ENCODE measurements at places on chromosomes 12 and 14. TPM values are rescaled to one million over a fixed set of nuclear protein-coding genes. Genes with fewer than 3 reads are reported as not detected.

DIO2 gene
- total RNA-seq, result not detected

CLEC6A gene
- total RNA-seq, result not detected

MGST1 gene
- not detected for total RNA-seq

RASSF8 gene
- 12.8 TPM for total RNA-seq

SYT1 gene
- not detected for total RNA-seq

DNA sequence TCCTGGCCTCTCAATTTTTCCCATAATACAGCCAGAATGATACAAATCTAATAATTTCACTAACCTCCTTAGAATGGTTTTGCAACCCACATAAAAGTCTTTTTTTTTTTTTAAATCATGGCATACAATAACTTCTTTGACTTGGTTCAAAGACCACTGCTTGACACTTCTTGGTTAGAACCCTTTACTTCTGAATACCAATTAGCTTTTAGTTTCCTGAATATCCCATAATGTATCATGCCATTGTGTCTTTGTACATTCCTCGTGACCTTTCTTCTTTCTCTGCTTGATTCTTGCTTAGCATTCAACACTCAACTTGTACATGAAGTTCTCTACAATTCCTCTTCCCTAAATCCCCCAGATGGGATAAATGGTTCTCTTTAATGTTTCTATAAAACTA, 19.3 kb downstream of the KLHL28 start:
- no peaks in the 10 kb centered on the region for H3K27me3 ChIP-seq
- H3K4me1 ChIP-seq, result peaks cover 22% of the 10 kb centered on the region
- peaks cover 59% of the 10 kb centered on the region for H3K36me3 ChIP-seq
- H3K27ac ChIP-seq, result peak overlapping the region; percentile 87
- H3K4me3 ChIP-seq, result no peak overlapping the region
- DNase-seq, result no peak

DNA sequence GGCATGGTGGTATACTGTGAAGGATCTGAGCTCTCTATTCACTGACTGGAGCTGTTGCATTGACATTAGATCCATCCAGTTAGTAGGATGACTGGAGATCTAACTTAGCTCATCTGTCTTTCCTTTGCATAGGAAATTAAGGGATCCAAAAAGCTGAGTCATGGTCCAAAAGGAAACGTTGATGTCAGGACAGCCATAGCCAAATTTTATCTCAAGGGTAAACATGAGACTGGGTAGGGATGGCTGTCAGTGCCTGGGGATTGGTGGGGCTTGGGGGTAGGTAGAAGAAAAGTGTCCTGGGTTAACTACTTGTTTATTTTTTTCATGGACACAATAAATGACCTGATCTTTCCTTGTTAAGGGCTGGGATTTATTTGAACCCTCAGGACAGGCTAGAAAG, 4.6 kb downstream of the FAM177A1 start:
- peaks cover 7% of the 10 kb centered on the region for H3K36me3 ChIP-seq
- H3K27ac ChIP-seq, result peak overlapping the region; percentile 38
- H3K27me3 ChIP-seq, result no peaks in the 10 kb centered on the region
- no peak for DNase-seq
- no peak overlapping the region for H3K4me3 ChIP-seq

DNA sequence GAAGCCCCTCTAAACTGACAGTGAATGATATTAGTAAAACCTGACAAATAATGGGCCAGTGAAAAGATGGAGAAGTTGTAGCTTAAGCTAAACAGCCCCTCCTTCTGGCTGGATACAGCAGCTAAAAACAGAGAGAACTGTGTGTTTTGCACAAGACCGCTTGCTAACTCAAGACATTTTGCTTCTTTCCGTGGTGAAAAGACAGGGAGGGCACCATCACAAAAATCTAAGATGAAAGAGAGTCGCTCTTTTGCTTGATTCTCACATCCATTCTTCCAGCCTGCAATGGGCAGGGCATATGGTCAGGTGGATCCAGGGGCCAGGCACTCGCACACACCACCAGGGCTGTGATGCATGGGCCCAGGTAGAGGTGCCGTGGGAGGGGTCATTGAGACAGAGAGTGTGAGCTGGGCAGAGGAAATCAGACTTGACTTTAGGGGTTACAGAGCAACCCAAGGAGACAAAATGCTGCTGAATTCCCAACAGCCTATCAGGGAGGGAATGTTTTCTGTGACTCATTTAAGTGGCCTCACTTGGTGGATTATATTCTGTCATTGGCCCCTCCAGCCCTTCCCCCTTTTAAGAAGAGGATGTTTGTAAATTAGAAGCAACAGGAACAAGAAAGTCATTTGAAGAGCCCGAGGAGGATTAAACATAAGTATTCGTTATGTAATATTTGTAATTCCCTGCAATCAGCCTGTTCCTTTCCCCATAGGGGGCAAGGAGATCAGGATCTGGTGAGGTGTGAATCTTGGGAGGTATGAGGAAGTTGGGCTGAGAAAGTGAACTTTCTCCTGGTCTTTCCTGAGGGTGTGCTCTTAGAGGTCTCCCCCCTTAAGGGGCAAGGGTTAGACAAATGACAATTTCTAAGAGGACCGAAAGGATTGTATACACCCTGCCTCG, 12.3 kb downstream of the EMP1 start:
- DNase-seq, result no peak
- H3K36me3 ChIP-seq, result no peaks in the 10 kb centered on the region
- no peak overlapping the region for H3K4me3 ChIP-seq
- H3K27me3 ChIP-seq, result no peaks in the 10 kb centered on the region
- H3K27ac ChIP-seq, result no peak overlapping the region

- no peaks in the 10 kb centered on the region for H3K36me3 ChIP-seq
- DNase-seq, result no peak
- no peak overlapping the region for H3K4me3 ChIP-seq
- no peaks in the 10 kb centered on the region for H3K4me1 ChIP-seq
- no peak overlapping the region for H3K27ac ChIP-seq
Observed at GRCh38 chr12:32902287-32902997, 5.9 kb upstream of the PKP2 start.

GRCh38 chr12:85804663-85805062, 31.5 kb downstream of the RASSF9 start:
- H3K4me1 ChIP-seq, result no peaks in the 10 kb centered on the region
- H3K4me3 ChIP-seq, result no peak overlapping the region
- H3K36me3 ChIP-seq, result no peaks in the 10 kb centered on the region
- H3K27ac ChIP-seq, result no peak overlapping the region

DNA sequence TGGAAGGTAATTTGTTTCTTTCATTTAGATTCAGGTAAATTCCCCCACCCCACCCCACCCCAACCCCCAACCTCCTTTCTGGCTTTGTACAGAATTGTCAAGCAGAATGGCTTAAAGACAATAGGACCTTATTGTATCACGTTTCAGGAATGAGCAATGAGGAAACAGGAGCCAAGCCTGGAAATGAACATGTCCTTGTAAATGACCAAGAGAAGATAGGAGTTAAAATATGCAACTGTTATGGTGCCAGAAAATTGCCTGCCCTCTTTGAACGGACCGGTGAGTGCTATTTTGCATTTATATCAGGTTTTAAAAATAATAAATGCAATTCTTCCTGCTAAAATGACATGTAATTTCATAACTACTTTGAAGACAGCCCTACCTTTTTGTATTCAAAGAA, 141.6 kb upstream of the PELI2 start:
- DNase-seq, result no peak
- no peaks in the 10 kb centered on the region for H3K27me3 ChIP-seq
- H3K36me3 ChIP-seq, result peaks cover 4% of the 10 kb centered on the region
- H3K4me3 ChIP-seq, result no peak overlapping the region
- peaks cover 7% of the 10 kb centered on the region for H3K4me1 ChIP-seq

- peak; percentile 15 for DNase-seq
- peak overlapping the region; percentile 20 for H3K27ac ChIP-seq
- peaks cover 22% of the 10 kb centered on the region for H3K4me1 ChIP-seq
- no peaks in the 10 kb centered on the region for H3K27me3 ChIP-seq
- no peaks in the 10 kb centered on the region for H3K36me3 ChIP-seq
Observed at GRCh38 chr12:116818341-116818856, 62.8 kb downstream of the HRK start.

DNA sequence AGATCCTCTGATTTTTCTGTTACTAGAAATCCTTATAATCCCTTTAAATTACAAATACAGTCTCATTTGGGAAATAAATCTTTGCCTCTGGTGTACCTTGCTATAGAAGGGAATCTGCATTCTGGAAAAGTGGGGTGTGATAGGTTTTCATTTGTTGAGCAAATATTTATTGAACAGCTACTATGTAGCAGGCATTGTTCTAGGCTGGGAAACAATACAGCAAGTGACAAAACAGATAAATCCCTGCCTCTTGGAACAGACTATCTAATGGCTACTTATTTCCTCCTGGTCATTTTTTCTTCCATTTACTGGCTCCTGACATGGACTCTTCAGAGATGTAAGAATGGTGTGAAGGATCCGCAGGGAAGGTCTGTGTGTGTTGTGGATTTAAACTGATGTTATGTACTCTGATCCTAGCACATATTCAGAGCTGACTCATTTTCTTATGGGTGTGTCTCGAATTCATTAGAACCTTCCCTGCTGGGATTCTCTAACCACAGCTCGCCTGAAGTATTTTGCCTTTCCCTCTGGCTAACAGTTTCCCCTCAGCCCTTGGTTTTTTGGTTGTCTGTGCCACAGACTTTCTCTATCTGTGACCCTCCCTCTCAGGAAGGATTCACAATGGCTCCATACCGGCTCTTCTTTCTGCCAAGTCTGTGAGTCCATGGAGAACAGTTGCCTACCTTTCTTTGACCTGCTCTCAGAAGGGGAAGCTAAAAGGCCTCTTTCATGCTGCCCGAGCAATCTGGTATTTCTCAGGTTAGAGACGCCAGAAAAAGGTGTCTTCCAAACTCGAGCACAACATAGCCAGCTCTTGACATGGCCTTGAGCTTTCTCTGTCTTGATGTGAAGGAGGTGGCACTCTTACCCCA, 53.7 kb downstream of the TMTC2 start:
- no peaks in the 10 kb centered on the region for H3K27me3 ChIP-seq
- no peak for DNase-seq
- no peak overlapping the region for H3K27ac ChIP-seq
- H3K4me3 ChIP-seq, result no peak overlapping the region
- no peaks in the 10 kb centered on the region for H3K36me3 ChIP-seq

DNA sequence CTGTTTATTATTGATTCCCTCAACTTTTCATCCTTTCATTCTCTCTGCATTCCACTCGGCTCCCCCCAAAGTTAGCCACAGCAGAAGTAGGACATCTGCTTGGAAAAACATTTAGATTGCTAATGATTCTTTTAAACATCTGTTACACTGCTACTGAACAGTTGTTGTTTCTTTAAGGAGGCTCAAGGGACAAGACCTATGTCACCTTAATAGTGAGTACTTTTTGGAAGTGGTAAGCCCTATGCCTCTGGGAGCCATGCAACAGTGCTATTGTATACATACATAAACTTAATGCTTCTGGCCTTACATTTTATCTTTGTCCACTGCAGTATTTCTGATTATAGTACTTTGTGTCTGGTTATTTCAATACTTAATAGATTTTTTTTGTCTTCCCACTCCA, 628.2 kb upstream of the FOXG1 start:
- no peaks in the 10 kb centered on the region for H3K27me3 ChIP-seq
- no peak overlapping the region for H3K27ac ChIP-seq
- H3K36me3 ChIP-seq, result peaks cover 2% of the 10 kb centered on the region

DNA sequence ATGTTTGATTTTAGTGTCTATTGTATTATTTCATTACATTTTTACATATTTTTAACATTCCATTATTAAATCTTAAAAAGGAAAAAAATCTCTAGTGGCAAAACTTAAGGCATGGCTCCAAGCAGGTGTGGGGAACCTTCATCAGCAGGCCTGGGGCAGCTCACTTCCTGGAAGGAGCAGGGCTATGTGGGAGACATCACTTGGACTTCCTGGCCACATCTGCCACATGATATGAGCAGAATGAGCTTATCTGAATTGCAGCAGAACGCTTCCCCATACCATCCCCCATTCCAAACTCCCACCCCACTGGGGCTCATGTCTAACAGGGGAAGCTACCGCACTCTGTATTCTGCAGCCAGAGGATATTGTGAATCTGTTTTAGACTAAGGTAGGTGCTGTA, 35.0 kb upstream of the KCNA1 start:
- H3K36me3 ChIP-seq, result no peaks in the 10 kb centered on the region
- H3K4me3 ChIP-seq, result no peak overlapping the region
- DNase-seq, result no peak
- no peaks in the 10 kb centered on the region for H3K4me1 ChIP-seq

DNA sequence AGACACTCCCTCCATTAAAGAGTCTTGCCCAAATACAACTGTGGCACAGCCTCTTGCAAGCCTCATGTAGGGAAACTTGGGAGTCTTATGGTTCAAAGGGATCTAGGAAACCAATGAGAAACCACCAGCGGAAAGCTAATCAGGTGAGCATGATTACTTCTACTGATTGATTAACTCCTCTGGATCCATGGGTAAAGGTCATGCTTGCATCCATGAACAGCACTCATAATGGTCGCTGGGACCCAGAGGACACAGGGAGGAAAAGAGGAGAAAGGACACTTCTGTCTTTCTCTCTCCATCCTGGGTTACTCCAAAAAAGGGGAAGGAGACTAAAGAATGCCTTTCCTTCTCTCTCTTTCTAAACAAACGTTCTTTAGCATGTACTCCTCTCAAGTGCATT, 1397.2 kb downstream of the LRFN5 start:
- no peaks in the 10 kb centered on the region for H3K4me1 ChIP-seq
- no peak for DNase-seq
- no peaks in the 10 kb centered on the region for H3K27me3 ChIP-seq
- H3K36me3 ChIP-seq, result peaks cover 6% of the 10 kb centered on the region
- no peak overlapping the region for H3K27ac ChIP-seq

GRCh38 chr12:793037-793436, 40.7 kb downstream of the WNK1 start:
- H3K36me3 ChIP-seq, result peaks cover 1% of the 10 kb centered on the region
- DNase-seq, result no peak
- peak overlapping the region; percentile 84 for H3K4me3 ChIP-seq
- H3K27ac ChIP-seq, result peak overlapping the region; percentile 98
- no peaks in the 10 kb centered on the region for H3K27me3 ChIP-seq

DNA sequence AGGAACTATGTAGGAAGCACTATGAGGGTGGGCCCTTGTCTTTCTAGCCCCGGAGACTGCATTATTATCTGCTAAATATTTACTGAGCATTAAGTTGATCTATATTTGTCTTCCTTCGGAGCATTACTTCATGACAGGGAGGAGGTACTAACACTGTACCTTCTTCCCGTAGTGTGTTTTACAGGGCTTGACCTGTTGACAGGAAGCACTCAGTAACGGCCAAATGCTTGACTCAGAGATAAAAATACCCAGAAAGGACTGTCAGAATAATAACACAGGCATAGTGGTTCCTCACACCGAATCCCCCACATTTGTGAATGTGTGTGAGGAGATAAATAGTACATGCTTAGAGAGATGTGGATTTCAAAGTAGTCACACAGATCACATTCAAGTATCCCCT, 466.6 kb downstream of the EGLN3 start:
- H3K4me1 ChIP-seq, result no peaks in the 10 kb centered on the region
- no peak overlapping the region for H3K27ac ChIP-seq

- no peak overlapping the region for H3K4me3 ChIP-seq
- DNase-seq, result no peak
- no peak overlapping the region for H3K27ac ChIP-seq
- H3K27me3 ChIP-seq, result peaks cover 6% of the 10 kb centered on the region
Observed at GRCh38 chr14:52338051-52338681, 24.1 kb downstream of the PTGER2 start.

Measured in activated T-cell treated with anti-CD3 and anti-CD28 coated beads, Interleukin-2, amount 50 U/mL, for 72 hours (primary cell).